Midbrain (tissue), 1 donor: ENCODE measurements at places on chromosomes 11 and 22.

DNA sequence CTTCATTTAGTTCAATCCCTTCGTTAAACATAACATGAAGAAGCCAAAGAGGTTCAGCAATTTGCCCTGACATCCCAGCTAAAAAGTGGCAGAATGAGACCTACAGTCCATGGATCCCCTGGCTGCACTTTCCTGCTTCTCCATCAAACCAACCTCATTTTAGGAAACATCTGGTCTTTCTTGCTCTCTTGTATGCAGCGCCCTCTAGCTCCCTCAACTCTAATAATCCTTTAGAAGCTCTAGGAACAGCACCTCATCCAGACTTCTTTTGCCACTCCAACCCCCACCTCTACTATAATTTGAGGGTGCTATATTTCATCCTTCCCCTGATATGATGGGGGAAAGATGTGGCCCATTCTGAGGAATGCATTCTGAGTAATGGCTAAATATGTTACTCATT, 7.4 kb downstream of the CNTF start:
- DNase-seq, result peak; percentile 33

GRCh38 chr11:116217006-116217405, 555.8 kb downstream of the BUD13 start:
- peak; percentile 58 for DNase-seq

- DNase-seq, result no peak
These were observed 88.7 kb downstream of the USP35 start for GRCh38 chr11:78277314-78277994.

GRCh38 chr11:12687216-12687623, 13.0 kb downstream of the TEAD1 start:
- DNase-seq, result no peak

- DNase-seq, result peak; percentile 44
These were observed 27.7 kb downstream of the RTN4R start for GRCh38 chr22:20240447-20240764.

DNA sequence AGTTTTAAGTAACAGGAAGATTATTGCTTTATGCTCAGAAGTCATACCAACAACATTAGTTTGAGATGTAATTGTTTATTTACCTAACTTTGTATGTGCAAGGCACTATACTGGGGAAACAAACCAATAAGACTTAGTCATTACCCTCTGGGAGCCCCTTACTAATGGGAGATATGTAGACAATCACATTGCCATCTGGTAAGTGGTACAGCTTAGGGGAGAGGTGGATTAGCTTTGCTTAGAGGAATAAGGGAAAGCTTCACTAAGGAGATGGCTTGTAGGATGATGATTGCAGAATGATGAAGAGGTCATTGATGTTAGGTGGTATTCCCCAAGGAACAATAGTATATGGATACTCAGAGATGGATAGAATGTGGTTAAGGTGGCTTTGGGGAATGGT, 17.5 kb downstream of the EMSY start:
- no peak for DNase-seq

DNA sequence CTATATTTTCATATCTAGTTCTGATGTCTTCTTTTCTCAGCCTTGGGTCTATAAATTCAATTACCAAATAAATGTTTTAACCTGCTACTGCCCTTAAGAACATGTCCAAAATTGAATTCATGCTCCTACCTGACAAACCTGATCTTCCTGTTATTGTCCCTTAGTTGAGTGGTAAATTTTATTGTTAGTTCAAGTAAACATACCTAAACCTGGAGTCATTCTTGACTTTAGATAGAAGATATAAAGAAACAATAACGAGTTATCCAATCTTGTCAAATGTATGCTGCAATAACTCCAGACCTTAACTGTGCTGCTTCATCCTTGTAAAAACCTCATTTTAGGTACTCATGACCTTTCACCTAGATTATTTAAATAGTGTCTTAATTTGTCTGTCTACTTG, 34.6 kb upstream of the SC5D start:
- DNase-seq, result no peak

GRCh38 chr22:38049812-38050619, 7.2 kb upstream of the PICK1 start:
- DNase-seq, result peak; percentile 82

DNA sequence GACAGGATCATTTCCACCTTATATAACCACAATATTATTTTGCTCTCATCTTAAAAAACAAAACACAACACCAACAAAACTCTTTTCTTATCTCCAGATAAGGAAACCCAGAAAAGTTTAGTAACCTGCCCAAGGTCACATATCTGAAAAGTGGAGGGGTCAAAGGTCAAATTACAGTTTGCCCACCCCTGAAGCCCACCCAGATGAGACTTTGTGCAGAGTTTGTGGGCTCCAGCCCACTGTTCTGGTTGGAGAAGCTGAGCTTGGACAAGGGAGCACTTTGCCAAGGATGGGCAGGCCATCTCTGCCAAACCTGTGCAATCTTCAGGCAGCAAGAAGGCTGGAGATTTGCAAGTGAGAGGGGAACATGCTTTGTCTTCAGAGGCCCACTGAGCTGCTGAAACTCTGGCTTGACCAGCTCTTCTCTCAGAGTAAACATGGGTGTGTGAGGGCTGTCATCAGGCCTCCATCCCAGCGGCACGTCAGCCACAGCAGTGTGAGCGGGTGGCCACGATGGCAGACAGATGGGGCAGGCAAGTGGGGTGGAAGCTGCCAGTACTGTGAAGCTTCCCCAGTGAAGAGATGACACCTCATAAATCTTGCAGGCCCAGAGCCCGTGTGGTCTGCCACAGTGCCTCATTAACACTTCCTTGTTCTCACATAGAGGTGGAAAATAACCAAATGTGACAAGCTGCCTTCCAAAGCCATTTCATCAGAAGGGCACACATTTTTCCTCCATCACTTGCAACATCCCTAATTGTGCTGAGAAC, 111.8 kb downstream of the CCDC81 start:
- no peak for DNase-seq

DNA sequence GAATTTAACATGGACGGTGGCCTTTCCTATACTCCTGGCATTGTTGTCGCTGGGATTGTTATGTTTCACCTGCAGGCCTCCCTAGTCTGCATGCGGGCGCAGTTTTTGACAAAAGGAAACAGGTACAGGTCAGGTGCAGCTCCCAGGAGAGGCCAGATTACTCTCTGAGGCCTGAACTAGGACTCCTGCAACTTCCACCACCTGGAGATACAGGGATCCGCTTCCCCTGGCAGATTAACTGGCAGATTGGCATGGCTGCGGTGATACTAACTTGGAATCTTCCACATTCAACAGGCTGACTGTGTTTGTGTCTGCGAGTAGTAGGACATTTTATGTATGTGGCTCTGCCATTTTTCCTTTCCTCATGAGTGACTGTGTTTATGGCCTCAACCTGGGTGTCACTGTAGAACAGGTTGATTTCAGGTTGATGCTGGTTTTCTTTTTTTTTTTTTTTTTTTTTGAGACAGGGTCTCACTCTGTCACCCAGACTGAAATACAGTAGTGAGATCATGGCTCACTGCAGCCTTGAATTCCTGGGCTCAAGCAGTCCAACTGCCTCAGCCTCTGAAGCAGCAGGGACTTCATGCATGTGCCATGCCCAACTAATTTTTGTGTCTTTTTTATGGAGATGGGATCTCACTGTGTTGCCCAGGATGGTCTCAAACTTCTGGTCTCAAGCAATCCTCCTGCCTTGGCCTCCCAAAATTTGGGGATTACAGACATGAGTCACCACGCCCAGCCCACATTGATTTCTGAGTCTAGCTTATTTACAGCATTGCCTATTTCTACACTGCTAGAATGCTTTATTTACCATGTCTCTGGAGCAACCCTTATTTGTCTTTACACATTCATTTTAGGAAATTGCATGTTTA, 1.7 kb upstream of the USP28 start:
- DNase-seq, result no peak

GRCh38 chr11:1823376-1824220, 11.2 kb upstream of the SYT8 start:
- DNase-seq, result no peak

GRCh38 chr11:46674463-46675287, 25.7 kb downstream of the ARHGAP1 start:
- DNase-seq, result no peak

DNA sequence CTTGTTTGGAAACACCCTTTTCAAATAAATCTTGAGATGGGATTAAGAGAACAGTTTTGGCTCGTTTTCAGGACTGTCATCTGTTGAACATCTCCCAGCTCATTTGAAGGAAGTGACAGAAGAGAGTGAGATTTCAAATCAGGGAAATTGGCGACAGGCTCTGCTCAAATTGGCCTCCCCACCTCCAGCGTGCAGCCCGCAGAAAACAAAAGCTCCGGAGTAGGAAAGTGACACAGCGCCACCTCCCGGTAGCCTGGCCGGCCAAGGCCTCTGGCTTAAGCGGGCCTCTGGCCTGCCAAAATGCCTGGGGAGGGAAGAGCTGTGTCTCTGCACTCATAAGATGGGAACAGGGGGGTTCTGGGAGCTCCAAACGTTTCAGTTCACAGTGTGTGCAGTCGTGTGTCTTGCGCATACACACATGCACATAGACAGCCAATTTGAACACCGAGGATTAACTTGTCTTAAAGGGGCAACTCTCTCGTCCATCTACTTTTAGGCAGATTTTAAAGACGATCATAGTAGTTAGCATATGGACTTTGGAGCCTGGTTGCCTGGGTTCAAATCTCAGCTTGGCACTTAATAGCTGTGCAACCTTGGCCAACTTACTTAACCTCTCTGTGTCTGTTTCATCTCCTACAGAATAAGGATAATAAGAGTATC, 132.7 kb upstream of the RCN1 start:
- peak; percentile 77 for DNase-seq

DNA sequence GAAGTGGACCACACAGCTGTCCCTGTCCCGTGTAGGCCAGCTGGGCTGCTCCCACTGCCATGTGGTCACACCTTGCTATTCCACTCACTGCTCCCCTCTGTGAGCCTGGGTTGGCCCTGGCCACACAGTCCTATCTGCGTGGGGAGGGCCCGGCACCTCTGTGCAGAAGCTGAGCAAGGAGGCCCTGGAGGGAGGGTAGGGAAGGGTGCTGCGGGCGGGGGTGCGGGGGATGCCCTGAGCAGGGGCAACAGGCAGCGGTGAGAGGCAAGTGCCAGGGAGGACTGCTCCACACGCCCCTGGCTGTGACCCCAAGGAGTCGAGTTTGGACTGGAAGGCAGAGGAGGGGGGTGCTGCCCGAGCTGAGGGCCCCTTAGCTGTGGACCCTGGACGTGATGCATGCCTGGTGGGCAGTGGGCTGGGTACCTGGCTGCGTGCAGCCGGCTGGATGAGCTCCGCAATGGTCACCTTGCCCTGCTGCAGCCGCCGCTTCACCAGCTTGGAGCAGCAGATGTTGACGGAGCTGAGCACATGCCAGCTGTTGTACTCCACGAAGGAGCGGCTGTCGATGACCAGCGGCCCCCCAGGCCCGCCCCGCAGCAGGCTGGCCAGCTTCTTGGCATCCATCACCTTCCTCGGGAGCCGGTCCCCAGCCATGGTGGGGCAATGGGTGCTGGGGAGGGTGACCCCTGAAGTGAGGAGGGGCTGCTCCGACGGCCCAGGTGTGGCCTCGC, 6.7 kb downstream of the DUSP8 start:
- DNase-seq, result no peak

DNA sequence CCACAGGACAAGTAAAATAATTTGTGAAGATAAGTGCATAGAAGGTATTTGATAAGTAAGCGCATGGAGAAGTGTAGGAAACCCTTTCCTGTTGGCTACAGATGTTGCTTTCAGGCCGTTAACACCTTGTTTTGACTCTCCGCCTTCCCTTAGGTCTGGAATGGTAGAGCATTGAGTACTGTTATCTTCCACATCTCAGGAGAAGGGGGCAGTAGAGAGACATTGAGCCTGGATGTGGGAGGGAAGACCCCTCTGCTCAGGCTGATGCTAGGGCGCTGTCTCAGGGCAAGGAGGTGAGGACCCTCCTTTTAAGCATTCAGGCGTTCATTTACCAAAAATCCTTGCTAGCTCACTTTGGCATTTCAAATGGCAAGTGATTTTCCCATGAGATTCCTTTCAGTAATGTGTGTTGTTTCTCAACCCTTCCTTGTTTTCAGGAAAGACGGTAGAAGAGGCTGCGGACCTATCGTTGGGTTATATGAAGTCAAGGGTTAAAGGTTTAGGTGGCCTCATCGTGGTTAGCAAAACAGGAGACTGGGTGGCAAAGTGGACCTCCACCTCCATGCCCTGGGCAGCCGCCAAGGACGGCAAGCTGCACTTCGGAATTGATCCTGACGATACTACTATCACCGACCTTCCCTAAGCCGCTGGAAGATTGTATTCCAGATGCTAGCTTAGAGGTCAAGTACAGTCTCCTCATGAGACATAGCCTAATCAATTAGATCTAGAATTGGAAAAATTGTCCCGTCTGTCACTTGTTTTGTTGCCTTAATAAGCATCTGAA, 27.0 kb upstream of the SCGB1A1 start:
- no peak for DNase-seq

- DNase-seq, result peak; percentile 67
These were observed 483 bp upstream of the HYLS1 start for GRCh38 chr11:125886997-125887372.

DNA sequence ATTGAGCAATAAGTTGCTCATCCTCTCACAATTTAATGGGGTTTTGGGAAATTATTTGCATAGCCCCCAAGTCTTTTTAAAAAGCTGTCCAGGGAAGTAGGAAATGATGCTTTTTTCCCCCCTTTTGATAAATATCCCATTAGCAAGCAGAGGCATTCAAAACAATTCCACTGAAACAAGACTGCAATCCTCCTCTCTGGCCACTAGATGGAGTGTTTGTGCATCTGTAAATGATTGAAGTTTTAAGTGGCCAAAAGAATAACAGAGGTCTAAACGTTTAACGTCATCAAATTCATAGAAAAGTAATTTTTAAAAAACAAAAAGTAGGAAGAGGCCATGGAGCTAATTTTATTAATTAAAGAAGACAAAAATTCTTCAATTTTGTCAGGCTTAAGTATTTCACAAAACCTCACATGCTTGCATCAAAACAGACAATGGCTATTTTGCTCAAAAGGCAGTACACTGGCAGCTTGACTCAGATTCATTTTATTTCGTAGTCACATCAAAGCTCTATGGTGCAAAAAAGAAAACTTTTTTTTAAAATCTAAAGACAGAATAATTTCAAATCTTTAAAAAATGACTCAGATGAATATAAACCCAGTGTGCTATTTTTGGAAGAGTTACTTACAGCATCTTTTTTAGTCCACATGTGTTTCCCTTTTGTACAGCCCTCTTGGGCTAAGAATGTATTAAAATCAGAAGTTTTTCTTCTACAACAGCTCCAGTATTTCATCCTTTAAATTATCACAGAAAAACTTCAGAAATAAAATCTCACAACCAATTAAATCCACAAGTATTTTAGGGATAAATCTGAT, 17.8 kb downstream of the CHORDC1 start:
- peak; percentile 72 for DNase-seq

- DNase-seq, result no peak
These were observed 93.0 kb upstream of the TOP3B start for GRCh38 chr22:22075382-22076163.

GRCh38 chr11:86551288-86552092, 120.9 kb downstream of the ME3 start:
- no peak for DNase-seq

GRCh38 chr11:117731722-117732290, 65.2 kb downstream of the DSCAML1 start:
- DNase-seq, result no peak

GRCh38 chr22:36510966-36511881, 4.4 kb upstream of the FOXRED2 start:
- no peak for DNase-seq

- DNase-seq, result no peak
These were observed 14.4 kb upstream of the FXYD2 start for GRCh38 chr11:117838901-117839300.
